ENCODE measurements at places on chromosomes 1 and 21.
A peak's percentile ranks its signal among the peaks of the same experiment; 100 is the strongest.

- DNase-seq, result peak; percentile 20
Measured at GRCh38 chr21:31730712-31731055, 1.2 kb downstream of the SCAF4 start.

DNA sequence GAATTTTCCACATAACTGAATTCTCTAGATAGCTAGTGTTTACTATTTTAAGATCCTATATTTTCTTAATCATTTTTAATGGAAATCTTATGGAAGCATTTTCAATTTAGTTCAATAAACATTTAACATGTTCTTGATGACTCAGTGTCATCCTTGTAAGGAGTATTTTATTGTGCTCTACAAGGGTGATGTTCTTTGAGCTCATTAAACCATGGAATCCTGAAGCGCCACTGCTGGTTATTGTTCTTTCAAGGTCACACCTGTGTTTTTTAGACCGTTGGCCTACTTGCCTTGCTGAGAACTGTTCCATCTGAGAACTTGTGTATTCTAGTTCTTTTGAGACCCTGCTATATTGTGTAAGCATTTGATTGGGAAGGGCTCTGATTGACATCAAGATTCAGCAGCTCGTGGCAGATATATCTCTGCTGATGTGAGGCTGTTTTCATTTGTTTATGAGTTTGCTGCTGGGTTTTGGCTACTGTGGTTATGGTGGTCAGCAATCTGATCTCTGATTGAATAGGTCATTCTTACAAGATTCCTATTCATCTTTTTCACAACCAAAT is 132.0 kb downstream of the GIPC2 start:
- DNase-seq, result no peak

DNA sequence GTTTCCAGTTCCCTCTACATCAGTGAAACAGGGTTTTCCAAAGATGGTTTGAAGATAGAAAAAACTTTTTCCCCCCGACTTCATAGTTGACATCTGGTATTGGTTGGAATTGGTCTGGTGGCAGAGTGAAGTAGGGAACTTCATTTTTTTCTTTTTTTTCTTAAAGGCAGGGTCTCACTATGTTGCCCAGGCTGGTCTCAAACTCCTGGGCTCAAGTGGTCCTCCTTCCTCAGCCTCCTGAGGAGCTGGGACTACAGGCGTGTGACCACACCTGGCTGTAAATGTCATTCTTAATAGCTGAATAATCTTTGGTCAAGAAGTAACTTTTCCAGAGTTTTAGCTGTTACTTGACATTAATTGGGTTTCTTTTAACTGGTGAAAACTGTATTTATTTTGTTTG is 21.7 kb downstream of the ZBTB37 start:
- no peak for DNase-seq

GRCh38 chr1:199747984-199748383 is 279.5 kb upstream of the NR5A2 start:
- DNase-seq, result no peak

DNA sequence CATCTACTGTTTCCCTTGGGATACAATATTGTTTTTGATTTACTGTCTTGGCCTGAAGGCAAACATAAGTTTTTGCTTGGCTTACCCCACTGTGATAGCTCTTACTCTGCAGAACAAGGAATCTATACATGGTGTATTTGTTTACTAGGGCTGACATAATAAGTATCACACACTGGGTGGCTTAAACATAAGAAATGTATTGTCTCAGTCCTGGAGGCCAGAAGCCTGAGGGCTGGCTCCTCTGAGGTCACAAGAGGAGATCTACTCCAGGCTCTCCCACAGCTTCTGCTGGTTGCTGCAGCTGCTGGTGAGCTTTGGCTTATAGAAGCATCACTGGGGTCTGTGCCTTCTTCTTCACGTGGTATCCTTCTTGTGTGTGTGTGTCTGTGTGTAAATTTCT is 30.7 kb upstream of the IGSF5 start:
- no peak for DNase-seq

DNA sequence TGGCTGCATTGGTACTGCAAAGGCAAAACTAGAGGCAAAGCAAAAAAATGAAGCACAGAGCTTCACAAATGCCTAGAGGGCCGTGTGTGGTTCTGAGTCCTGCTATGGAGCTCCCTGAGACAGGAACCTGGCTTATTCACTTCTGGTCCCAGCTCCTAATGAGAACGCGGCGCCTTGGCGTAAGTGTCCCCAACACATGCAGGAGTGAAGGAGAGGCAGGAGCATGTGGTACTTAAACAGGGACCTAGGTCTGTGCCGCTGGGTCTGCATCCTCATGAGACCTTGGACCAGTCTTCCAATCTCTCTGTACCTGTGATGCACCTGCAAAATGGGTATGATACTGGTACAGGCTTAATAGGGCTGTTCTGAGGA is 14.4 kb upstream of the SLC2A7 start:
- DNase-seq, result no peak

GRCh38 chr1:236808564-236809130 is 13.6 kb downstream of the MTR start:
- no peak for DNase-seq

- no peak for DNase-seq
Measured at GRCh38 chr1:187645651-187646050, 816.9 kb downstream of the PLA2G4A start.

DNA sequence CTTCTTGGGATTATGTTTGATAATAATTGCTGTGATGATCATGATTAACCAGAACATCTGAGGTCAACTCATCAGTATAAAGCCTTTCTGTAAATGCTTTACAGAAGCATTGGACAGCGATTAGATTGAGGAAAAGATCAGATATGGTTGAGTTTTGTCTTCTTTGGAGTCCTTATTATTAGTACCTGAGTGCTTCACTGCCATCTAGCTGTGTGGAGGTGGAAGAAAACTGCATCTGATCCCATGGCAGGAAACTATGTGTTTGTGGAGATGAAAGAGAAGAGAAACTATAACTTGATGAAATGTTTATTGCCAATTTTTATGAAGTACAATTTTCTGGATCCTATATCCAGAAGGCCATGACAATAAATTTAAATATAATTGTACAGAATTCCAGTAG is 11.4 kb downstream of the FLG2 start:
- no peak for DNase-seq

- no peak for DNase-seq
Measured at GRCh38 chr1:19599810-19600209, 44.3 kb upstream of the NBL1 start.

DNA sequence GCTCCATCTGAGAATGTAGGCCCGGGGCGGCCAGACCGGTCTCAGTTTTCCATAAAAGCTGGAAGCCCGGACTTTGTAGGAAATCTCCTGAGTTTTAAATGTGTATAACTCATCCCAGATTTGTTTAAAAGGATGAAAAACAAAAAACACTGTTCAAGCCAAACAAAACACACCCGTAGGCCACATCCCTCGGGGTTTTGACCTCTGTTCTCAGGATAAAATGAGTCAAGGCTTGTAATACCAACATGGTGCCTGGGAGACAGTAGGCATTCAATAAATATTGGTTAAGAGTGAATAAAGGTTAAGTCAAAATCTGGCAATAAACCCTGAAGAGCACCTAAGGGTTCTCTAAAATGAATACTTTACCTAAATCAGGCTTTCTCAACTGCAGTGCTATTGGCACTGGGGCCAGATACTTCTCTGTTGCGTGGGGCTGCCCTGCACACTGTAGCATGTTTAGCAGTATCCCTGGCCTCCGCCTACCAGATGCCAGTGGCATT is 55.0 kb downstream of the KAZN start:
- no peak for DNase-seq

DNA sequence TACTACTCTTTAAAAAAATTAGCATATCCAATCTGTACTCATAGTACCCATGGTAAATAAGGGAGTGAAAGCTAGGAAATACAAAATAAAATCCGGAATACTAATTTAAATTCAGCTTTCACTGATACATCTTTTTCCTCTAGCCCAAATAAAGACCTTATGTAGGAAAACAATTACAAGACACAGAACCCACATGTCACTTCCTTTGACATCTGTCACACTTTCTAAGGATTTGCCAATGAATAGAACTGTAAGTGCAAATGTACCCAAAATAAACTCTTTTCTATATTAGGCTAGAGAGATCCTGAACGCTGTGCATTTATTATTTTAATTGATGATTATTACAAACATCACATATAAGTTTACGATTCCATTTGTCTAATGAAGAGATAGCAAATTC is 393.0 kb downstream of the LRRIQ3 start:
- DNase-seq, result no peak

DNA sequence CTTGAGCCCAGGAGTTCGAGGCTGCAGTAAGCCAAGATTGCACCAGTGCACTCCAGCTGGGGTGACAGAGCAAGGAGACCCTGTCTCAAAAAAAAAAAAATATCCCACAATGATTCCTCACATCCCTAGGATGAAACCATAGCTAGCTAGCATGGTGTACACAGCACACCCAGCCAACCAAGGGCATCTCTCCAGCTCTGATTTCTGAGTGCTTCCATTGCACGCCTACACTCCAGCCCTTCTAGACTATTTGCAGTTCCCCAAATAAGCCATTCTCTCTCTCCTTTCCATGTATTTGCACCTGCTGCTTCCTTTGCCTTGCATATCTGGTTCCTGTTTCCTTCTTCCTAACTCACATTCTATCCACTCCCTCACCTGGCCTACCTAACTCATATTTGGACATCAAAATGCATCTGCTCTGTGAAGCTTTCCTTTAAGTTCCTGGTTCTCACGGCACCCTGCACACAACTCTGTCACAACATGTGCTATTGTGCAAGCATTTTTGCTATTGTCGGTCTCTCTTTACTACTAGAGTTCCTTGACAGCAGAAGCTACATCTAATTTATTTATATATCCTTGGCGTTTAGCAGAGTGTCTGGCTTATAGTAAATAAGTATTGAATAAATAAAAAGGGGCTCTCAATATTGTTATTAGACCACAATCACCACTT is 2.4 kb upstream of the ELAPOR1 start:
- no peak for DNase-seq

DNA sequence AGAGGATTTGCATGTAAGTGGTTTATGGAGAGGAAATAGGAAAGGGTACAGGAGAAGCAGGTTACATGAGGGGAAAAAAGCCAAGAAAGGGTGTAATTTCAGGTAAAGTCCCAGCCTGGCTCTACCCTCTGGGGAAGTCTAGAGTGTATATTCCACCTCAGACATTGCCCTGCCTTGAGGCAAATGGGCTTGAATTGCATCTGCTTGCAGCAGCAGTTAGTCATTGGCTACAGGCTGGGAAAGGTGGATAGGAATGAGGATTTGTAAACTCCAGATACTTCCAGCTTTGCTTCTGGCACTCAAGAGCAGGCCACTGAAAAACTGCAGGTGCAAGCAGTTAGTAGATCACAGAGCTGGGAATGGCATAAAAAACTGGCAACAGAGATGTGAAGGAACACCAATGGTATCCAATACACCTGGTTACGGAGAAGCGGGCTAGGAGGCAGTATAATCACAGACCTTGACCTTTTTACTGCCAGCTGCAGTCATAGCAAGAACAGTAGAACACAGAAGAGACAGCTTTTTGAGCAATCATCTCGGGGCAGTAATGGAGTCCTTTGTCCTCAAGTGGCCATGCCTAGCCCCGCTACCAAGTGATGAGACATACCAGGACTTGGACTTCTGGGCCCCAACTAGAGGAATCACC is 226.9 kb upstream of the NRIP1 start:
- no peak for DNase-seq

DNA sequence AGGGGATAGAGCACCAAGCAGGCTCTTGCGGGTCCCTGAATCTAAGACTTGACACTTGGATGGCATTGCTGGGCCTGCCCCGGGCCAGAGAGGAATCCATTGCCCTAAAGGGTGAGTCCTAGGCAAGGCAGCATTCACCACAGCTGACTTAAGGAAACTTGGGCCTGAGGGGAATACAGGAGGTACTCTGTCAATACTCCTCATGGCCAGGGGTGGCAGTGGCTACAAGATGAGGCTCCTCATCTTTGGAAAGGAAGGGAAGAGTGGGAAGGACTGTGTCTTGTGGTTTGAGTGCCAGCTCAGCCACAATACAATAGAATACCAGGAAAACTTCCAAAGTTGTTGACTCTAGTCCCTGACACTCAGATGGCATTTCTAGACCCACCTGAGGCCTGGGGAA is 5.1 kb downstream of the KRTAP22-1 start:
- DNase-seq, result no peak

DNA sequence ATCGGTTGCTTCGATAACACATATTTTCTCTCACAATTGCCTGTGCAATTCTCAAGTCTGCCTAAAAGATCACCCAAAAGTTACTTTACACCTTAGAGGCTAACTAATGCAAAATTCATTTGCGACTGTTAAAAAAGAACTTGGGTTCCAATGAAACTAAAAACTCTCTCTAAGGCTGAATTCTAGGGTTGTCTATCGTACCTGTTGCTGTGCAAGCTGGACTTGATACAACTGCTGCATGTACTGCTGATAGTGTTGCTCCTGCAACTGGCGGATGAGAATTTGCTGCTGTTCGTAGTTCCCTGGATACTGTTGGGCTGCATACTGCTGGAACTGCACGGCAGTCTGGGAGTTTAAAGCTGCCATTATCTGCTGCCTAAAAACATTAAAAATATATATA is 27.6 kb downstream of the ACBD3 start:
- no peak for DNase-seq

DNA sequence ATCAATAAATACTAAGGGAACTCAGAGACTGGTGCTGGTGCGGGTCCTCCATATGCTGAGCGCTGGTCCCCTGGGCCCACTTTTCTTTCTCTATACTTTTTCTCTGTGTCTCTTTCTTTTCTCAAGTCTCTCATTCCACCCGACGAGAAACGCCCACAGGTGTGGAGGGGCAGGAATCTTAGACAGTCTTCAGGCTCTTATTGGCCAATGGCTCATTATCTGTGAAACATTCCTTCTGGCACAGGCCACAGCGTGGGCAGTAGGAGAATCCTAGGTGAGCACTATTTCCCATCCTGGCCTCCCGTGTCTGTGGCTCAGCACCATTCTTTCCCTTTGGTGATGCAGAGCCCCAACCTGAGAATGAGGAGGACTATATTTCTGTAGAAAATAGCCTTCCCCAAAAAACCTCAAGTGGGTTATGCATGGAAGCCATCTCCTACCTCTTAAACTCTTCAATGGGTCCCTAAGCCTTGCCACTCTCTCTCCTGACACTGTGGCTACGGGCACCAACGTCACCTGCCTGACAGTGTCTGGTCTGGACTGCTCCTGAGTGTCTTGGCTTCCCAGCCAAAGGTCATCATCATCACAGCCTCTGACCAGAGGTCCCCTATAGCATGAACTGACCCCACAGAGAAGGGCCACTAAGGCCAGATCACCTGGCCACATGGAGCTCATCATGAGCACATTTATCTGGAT is 6.2 kb upstream of the SLAMF1 start:
- no peak for DNase-seq
